ENCODE measurements at places on chromosomes 3 and 15.

GRCh38 chr3:54426381-54426780, 304.0 kb downstream of the CACNA2D3 start:
- no peak for DNase-seq

DNA sequence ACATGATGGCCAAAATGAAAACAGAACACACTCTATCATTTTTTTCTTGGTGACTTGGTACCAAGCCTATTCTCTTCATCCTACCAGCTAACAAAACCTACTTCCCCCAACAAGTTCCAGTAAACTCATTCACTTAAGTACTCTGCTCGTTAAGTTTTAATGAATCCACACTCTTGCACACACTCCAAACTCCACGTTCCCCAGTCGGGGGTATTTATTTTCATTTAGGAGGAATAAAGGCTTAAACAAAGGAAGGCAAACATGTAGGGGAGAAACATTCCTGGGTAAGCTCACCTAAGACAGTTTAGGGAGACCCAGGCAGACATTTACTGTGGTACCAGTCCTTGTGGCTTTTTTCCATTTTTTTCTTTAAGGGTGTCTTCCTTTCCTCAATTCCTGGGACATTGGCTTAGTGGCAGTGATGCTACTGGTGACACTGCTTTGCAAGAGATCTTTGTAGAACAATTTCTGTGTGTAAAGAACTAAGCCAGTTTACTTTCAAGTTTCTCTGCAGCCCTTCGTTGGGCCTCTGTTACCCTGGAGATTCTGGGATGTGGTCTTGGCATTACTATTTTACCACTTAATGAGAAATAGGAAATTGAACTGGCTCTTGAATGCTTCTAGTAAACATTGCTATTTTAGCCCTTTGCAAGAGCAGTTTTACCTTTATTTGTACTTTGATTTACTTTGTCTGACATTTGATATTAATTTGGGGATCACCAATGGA, 117.3 kb upstream of the C15orf61 start:
- DNase-seq: no peak

DNA sequence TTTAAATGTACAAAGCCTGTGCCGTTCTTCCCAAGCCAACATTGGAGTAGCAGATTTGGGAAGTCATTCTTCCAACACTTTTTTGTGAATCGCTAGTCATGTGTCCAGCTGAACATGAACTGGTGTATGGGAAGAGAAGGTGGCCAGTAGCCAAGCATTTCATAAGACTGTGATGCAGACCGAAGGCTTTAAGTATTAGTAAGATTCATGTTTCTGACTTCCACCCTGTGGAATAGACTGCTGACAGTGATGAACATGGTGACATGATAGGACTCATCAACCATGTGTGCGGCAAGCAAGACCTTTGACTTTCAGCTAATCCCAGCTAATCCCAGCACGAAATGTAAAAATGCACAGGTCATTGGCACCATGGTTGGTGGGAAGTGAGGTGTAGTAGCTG, 48.3 kb upstream of the THSD4 start:
- DNase-seq: no peak

DNA sequence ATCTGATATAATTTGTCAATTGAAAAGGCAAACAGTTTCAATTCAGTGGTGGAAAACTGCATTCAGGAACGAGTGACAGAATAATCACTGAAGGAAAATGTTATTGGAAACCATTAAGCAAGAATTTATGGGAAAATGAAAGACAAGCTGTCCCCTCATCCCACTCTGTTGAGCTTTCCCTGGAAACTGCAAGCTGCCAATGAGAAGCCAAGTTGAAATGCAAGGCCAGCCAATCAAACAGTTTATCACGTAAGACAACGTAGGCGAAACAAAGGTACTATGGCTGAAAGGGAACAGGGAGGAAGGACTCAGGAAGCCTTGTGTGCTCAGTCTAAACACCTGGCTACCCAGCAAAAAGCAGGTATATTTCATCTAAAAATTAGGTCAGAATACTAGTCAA, 187.9 kb upstream of the ATP10A start:
- DNase-seq: no peak

- no peak for DNase-seq
Measured at GRCh38 chr15:22735781-22736180, 50.7 kb upstream of the NIPA1 start.

GRCh38 chr15:79431636-79432344, at the start of gene MINAR1:
Gene MINAR1, plus strand, starts transcription at chr15:79432336. Its CDS starts 23,812 bp downstream, at chr15:79456148.
- no peak for DNase-seq

- no peak for DNase-seq
Measured at GRCh38 chr15:94400526-94401298, 169.4 kb downstream of the MCTP2 start.

- DNase-seq: no peak
Measured at GRCh38 chr3:3196148-3196861, 16.8 kb upstream of the CRBN start.

DNA sequence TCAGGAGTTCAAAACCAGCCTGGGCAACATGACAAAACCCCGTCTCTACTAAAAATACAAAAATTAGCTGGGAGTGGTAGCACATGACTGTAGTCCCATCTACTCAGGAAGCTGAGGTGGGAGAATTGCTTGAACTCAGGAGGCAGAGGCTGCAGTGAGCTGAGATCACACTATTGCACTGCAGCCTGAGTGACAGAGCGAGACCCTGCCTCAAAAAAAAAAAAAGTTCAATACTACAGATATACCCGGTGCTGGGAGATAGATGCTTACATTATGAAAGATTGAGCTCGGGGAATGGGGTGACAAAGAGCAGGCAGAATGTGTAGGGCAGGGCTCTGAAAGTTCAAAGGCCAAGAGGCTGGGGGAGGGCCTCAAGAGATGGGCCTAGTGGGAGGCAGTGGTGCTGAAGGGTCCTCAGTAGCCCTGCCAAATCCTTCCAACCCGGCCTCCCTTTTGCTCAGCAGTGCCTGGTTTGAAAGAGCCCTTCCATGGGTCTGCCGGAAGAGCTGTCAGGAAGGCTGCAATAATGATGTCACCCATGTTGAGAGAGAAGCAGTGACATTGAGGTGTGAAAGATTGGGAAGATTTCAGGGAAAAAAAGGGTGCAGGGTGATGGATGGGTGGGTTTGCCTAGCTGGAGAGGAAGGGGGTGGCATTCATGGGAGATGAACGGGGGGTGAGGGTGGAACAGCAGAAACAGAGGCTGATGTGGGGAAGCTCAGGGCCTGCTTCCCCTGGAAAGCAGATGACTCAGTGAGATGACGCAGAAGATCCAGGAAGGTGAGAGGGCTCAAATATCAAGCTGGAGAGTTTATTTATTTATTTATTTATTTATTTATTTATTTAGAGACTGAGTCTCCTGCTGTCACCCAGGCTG, 20.0 kb upstream of the IREB2 start:
- DNase-seq: no peak

GRCh38 chr3:24981924-24982323, 446.1 kb upstream of the RARB start:
- DNase-seq: no peak

DNA sequence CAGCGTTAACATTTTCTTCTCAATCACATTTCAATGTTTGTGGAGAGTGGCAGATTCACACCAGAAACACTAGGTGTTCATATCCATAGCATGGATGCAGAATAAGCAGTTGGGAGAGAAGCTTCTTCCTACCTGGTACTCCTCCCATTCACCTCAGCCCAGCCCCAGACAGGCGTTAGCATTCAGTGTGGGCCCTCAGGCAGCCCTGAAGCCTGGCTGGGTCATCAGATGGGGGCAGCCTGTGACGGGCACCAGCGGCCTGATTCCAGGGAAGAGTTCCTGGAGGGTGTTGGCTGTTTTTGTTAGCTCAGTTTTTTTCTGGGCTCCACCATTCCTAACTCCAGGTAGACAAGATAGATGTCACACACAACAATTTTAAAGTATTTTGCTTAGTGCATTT, 31.1 kb downstream of the APH1B start:
- DNase-seq: no peak

DNA sequence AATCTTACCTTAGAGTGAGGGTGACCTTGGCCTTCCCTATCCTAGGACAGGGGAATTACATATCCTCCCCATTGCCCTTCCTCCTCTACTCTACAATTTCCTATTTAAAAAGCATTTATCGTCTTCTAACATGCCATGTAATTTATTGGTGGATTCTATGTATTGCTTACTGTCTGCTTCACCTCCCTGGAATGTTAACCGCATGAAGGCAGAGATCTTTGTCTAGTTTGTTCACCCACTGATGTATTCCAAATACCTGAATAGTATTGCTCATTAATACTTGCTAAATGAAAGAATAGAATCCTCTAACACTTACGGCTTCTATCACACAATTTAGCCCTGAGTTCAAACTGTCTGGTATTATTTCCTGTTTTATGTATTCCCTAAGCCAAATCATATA, 68.6 kb downstream of the PPARG start:
- no peak for DNase-seq

GRCh38 chr3:16993227-16993626, 108.5 kb downstream of the PLCL2 start:
- DNase-seq: no peak

GRCh38 chr3:86774082-86774691, 216.8 kb downstream of the VGLL3 start:
- no peak for DNase-seq

DNA sequence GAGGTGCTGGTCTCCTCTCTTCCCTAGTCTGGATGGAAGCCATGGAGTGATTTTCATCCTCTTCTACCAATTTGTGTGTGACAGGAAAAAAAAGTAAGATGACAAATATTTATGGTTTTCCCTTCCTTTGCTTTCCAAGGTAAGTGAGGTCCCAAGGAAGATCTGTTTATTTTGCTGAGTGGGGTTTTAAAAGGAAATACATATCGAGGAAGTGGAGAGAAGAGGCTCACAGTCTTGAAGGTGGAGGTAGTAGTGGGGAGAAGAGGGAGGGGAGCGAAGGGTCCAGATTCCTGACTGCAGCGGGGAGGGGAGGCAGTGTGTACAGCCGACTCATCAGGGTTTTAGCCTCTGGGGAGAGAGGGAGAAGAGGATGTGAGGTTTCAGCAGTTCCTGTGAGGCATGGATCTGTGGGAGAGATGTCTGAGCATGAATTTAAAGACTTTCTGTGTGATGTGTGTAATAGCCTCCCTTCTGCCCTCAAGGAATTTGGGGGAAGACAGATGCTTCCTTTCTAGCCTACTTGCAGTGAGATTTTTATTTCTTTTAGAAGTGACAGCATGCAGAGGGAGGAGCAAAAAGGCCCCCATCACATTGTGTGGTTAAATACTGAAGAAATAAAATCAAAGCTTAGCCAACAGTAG, 272.4 kb downstream of the THRB start:
- no peak for DNase-seq

Data from CD4-positive, alpha-beta T cell treated with Interleukin-15 for 1 hour (primary cell).